ENCODE measurements at places on chromosomes 1 and 21. TPM values are rescaled to one million over a fixed set of nuclear protein-coding genes. Genes with fewer than 3 reads are reported as not detected.

GRCh38 chr1:195851804-195852203 is 756.4 kb downstream of the KCNT2 start:
- no peak for DNase-seq

DNA sequence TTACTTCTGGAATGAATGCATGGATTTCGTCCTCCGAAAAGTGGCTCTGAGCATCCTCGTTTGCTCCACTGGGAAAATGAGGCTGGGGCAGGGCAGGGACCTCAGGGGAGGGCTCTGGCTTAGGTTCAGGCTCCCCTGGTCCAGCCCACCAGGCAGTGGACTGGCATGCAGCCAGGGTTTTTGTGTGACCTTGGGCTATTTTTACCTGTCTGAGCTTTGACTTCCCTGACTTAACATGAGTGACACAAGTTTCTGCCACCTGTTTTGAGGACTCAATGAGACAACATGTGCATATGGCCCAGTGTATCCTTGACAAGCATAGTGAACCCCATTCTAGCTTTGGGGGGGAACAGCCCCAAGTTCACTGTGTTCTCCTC is 32.6 kb upstream of the EDN2 start:
- no peak for DNase-seq

- no peak for DNase-seq
Measured at GRCh38 chr1:227942716-227943261, 4.9 kb downstream of the WNT9A start.

The CACNA1S gene
- total RNA-seq, result not detected

The LINGO4 gene
- total RNA-seq, result not detected

The CDC7 gene
- total RNA-seq, result 1.2 TPM

The ERRFI1 gene
- total RNA-seq, result 112 TPM

The BEST4 gene
- total RNA-seq, result not detected
